ENCODE measurements at places on chromosomes 5 and 9.

DNA sequence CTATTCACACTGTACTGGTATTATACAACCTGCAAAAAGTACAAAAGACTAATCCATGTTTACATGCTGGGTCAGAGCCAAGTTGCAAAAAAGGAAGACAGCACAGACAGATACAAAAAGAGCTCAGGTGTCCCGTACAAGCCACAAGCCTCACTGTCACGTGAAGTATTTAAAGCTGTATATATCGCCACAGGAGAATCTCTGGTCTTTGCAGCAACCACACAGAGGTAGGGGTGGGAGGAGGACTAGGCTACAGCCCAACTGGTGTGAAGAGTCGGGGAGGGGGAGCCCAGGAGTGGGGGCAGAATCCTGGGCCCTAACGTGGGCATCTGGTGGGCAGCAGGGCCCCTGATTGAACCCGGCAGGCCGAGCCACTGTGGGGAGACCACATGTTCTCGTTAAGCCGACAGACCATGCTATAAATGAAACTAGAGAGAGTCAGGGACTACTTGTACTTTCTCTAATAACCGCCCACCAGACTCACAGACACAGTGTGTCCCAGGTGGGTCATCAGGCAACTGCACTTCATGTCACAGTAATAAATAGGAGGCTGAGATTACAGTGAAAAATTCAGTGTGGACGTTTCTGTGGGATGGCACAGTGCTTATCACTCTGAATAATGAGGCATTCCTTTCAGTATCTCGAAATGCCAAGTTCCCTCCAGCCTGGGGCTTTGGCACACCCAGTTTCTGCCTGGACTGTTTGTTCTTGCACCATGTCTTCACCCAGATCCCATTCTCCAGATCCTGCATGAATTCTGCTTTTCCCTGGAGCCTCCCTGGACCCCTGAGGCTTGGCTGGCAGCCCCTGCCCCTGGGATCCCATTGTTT lies 79.3 kb upstream of the SH3PXD2B start:
- DNase-seq = no peak

DNA sequence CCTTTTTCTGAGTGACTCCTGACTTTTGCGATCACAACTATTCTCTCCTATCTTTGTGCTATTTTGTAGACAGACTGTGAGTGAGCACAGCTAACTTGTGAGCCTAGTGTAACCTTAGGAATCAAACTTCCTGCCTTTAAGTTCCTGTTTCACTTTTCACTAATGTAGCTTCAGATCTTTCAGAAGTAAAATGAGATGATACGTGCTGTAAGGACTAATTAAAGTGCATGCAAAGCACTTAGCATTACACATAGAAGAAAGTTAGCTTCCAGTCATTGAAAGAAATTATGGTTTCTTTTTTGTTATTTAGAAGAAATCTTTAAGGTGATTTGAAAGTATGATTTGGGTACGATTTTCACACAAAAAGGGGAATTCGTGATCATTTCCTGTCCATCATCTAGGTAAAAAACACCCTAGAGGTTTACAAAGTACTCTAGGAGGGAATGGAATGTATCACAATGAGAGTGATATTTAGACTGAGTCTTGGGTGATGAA lies 122.7 kb downstream of the ST8SIA4 start:
- DNase-seq = no peak

GRCh38 chr5:7261049-7261448 lies 134.9 kb upstream of the ADCY2 start:
- DNase-seq = no peak

DNA sequence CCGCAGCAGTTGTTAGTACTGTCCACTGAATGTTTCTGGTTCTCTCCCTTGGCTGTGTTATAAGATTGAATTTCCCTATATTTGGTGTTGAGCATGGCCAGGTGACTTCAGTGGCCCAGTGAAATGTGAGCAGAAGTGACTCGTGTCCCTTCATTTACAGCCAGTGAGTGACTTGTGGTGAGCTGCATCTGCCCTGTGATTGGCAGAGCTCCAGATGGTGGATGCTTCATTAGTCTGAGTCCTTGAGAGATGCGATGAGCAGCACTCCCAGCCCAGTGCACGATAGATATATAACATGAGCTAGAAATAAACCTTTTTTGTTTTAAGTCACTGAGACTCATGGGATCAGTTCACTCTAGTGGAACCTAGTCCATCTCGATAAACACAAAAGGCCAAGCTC lies 19.3 kb downstream of the PCSK5 start:
- DNase-seq = no peak

DNA sequence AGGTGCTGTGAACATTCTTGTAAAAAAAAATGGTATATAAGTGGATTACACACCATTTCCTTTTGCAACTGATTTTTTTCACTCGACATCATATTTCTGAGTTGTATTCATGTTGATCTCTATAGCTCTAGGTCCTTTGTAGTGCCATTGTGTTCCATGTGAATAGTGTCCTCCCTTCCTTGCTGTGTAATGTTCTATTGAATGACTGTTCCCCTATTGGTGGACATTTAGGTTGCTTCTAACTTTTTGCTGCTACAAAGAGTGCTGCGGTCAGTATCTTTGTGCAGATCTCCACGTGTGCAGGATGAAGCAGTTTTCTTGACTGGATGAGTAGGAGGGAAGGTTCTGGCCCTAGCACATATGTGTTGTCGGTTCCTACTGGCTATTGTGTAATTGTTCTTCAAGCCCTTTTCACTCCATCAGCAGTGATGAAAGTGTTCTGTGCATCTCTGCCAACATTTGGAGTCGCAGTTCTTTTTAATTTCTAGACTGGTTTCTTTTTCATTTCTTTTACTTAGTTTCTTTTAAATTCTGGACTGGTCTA lies 20.2 kb downstream of the DAB2IP start:
- no peak for DNase-seq

DNA sequence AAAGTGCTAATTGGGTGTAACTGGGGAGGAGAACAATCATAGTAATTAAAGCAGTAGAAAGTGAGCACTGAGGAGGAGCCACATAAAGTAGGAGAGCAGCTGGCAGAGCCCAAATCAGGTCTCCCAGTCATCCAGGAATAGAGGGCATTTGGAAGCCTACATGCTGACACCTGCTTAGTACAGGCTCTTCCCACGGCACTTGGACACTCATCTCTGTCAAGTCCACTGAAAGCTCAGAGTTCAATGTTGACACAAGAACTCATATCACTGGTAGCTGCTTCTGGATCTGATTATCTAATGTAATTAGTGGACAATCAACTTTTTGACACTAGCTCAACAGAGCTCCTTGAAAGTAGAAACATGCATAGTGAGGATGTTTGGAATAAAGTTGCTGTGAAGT lies 45.9 kb upstream of the PCSK1 start:
- no peak for DNase-seq

GRCh38 chr9:134638502-134639090 lies 3.0 kb upstream of the COL5A1 start:
- no peak for DNase-seq

DNA sequence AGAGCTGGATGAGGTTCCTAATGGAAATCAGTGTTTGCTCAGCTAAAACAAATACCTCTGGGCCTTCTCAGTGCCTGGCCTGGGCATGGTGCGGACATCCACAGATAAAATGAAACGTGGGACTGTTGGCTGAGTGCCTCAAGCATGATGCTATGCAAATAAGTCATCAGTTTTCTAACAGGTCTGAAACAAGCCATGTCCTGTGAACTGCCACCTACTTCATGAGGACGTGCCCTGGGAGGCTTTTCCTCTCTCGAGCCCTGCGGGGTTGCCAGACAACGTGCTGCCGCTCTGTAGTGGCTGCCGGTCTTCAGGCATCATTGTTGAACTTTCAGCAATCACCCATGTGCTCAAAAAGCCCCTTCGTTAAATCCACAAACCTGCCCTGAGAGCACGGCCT lies 240.4 kb upstream of the IRX2 start:
- no peak for DNase-seq

- no peak for DNase-seq
These were observed 32.0 kb downstream of the MACROH2A1 start for GRCh38 chr5:135367076-135367475.

DNA sequence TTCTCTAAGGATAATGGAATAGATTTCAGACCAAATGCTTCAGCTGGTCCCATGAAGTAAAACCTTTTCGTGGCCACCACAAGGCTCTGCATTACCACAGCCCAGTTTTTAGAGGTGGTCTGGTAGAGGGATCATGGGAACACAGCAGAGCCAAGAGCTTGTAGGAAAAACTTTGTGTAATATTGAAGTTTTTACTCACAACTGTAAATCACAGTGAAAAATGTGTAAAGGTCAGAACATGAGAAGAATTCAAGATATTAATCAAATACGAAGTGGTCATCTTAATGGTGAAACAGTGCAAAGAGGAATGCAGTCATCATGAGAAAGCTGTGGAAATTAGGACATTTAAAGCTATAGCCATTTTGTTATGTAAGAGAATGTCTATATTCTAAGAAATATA lies 197.5 kb downstream of the NPR3 start:
- DNase-seq = no peak

- DNase-seq = no peak
These were observed 597 bp upstream of the IRX4 start for GRCh38 chr5:1883120-1883924.

DNA sequence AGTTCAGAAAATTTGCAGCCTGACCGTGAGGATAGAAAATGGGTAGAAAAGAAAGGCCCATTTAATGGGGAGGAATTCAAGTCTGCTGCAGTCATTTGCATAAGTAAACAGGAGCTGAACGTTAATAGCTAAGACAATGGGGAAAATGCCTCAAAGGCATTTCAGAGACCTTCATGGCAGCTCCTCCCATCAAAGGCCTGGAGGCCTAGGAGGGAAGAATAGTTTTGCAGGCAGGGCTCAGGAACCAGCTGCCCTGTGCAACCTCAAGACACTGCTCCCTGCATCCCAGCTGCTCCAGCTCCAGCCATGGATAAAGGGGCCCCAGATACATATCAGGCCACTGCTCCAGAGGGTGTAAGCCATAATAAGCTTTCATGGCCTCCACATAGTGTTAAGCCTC lies 32.2 kb upstream of the CDH18 start:
- no peak for DNase-seq

- no peak for DNase-seq
These were observed 12.7 kb downstream of the VAV2 start for GRCh38 chr9:133979273-133979920.

DNA sequence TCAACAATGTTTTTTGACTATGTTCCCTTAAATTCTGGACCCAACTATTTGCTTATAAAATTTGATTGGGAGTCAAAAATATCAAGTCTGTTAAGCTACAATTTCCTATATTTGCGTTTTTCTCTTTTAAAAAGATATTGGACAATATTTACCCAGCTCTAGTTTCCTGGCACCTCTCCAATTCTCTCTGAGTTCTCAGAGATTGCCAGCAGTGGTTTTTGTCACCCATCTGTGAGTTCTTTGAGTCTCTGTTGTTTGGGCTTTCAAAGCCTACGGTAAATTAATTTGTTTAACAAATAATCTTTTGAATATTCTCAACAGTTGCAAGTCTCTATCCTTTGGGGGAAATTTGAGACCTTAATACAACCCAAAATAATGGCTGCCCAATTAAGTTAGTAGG lies 174.2 kb upstream of the PUM3 start:
- no peak for DNase-seq

GRCh38 chr9:30075451-30076199 lies 2308.8 kb upstream of the ACO1 start:
- DNase-seq = no peak

DNA sequence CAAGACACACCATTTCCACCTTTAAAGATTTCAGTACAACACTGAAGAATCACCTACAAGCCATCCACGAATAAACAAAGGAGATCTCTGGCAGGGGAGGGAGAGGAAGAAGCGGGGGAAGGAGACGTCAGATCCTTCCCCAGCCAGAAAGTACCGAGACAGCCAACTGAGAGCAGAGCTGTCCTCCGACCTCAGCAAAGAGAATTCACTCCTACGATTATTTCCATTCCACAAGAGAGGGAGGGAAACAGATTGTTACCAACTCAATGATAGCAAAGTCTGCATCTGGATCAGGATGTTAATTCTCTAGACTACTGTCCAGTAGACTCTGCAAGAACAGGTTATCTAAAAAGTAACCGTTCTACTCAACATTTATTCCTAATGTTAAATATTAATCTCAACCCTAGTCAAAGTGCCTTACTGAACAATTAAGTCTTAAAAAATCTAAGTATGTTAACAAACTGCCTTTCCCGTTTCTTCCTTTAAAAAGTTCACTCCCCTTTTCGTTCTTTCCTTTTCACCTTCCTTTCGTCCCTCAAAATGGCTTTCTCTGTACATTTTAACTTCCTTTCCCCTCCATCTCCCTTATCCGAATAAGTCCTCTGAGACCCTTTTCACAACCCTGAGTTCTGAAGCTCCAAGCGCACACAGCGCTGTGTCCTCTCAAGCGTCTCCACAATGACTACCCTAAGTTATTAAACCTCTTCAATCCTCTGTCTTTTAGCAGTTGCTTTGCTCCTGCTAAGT lies 1.4 kb downstream of the CHD1 start:
- no peak for DNase-seq

- DNase-seq = no peak
These were observed 154.4 kb upstream of the COL5A1 start for GRCh38 chr9:134487066-134487710.

DNA sequence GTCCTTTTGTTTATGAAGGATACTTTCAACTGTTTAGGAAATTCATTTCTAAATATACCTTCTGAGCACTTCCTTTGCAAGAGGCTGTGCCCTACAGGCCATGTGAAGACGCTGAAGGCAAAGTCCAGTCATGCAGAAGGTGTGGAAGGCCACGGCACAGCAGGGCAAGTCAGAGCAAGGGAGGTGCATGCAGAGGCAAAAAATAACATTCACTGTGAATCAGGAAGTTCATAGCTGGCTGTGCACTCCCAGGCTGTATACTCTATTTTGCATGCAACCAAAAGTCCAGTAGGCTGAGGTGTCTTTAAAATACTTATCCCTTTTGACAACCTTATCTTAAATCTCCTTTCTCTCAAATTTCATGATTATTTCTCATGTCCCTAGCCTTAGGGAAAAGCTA lies 50.3 kb downstream of the GNAQ start:
- DNase-seq = no peak

- no peak for DNase-seq
These were observed 245.8 kb upstream of the MAP3K1 start for GRCh38 chr5:56569566-56569965.

DNA sequence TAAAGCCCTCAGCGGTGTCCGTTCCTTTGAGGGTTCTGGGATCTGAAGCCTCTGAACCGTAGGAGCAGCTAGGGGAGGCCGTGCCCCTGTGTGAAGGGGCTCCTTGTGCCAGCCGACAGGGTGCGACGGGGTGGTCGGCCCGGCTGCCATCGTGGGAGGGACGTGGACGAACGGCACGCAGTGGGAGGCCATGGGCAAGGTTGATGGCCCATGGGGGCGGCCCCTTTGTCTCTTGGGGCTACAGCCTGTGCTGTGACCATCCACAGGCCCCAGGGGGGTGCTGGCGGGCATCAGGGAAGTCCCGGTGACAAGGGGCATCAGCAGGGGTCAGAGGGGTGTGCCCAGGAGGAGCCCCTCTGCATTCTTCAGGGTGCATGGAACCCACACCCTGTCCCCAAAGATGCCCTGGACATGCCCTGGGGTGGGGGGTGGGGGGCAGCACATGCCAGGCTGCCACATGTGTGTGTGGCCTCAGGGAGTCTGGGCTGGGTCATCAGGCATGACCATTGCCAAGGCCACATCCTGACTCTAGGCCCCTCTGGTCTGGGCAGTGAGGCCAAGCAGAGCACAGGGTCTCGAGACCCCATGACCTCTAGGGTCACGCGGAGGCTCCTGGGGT lies 49.6 kb upstream of the CACNA1B start:
- no peak for DNase-seq

GRCh38 chr9:1083325-1083913 lies 33.3 kb downstream of the DMRT2 start:
- DNase-seq = no peak

Data from stimulated activated CD4-positive, alpha-beta T cell treated with anti-CD3 and anti-CD28 coated beads, TNF-alpha, amount 100 ng/mL, for 24 hours (primary cell).